Activated T-helper 2 cell treated with anti-CD3 and anti-CD28 coated beads, Interferon-gamma antibody, Interleukin-2, Interleukin-4, amounts not matched to agents 10 μg/mL and 5 μg/mL and 100 μg/mL, durations not matched to agents 14 hours and 24 hours and 36 hours (primary cell): ENCODE measurements at places on chromosomes 2 and 18. TPM values are rescaled to one million over a fixed set of nuclear protein-coding genes. Genes with fewer than 3 reads are reported as not detected.

The SNTG2 gene
- total RNA-seq = not detected in 2 replicates

The UGT1A8 gene
- total RNA-seq = not detected in 2 replicates

The SCG2 gene
- 0.07 TPM in 1 of 2 replicates, not detected in the other for total RNA-seq

The FRZB gene
- not detected in 2 replicates for total RNA-seq

The IL1RN gene
- total RNA-seq = 13.2 and 15.9 TPM in 2 replicates

The DDX1 gene
- 100.0 and 111 TPM in 2 replicates for total RNA-seq

The TGFA gene
- total RNA-seq = not detected in 2 replicates

The TANC1 gene
- total RNA-seq = 0.34 TPM in 2 replicates

The SPHKAP gene
- total RNA-seq = not detected in 2 replicates

The AQP4 gene
- not detected in 2 replicates for total RNA-seq

The NCKAP5 gene
- total RNA-seq = not detected in 2 replicates

The SIX3 gene
- 0.25 and 0.34 TPM in 2 replicates for total RNA-seq

The ABCG5 gene
- total RNA-seq = 0.14 TPM in 2 replicates

The SFT2D3 gene
- 4.5 and 5.9 TPM in 2 replicates for total RNA-seq

The NFATC1 gene
- 95.0 and 99.9 TPM in 2 replicates for total RNA-seq

The MERTK gene
- 1.0 and 1.4 TPM in 2 replicates for total RNA-seq

The SH2D6 gene
- total RNA-seq = 0.48 and 1.3 TPM in 2 replicates

The RAPGEF4 gene
- total RNA-seq = 0.91 and 0.92 TPM in 2 replicates

The G6PC2 gene
- total RNA-seq = not detected in 2 replicates

The NCL gene
- total RNA-seq = 1,292 and 1,329 TPM in 2 replicates

The MAP4K4 gene
- 36.8 and 40.6 TPM in 2 replicates for total RNA-seq

The CCDC85A gene
- not detected in 2 replicates for total RNA-seq

The ARHGAP28 gene
- total RNA-seq = not detected in 2 replicates

The VIL1 gene
- not detected in 2 replicates for total RNA-seq

The FAM210A gene
- total RNA-seq = 30.3 and 33.8 TPM in 2 replicates

The KYNU gene
- 0.11 TPM in 1 of 2 replicates, not detected in the other for total RNA-seq

The CCDC74A gene
- total RNA-seq = 2.8 and 3.3 TPM in 2 replicates

The ZNF407 gene
- total RNA-seq = 18.3 TPM in 2 replicates
